ENCODE measurements at places on chromosomes 12 and 14.

DNA sequence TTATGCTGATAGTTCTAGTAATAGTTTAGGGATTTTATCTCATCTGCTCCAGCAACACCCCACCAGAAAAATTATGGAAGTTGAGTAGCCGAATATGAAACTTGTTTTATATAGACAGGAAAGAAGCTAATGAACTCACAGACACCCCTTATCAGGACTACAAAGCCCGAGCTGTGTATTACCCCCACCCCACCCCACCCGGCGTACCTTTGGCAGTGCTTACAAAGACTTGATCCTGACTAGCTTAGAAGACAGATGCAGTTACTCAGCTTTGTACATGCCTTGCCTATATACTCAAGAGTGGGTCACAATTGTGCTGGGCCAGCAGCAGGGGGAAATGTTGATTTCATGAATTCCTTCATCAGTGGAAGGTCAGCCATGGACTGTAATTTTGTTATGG is 22.4 kb downstream of the PROX2 start:
- no peak for DNase-seq

GRCh38 chr12:18323159-18323558 is 61.8 kb downstream of the PIK3C2G start:
- DNase-seq = no peak

- no peak for DNase-seq
Measured at GRCh38 chr14:38929416-38929815, 173.6 kb downstream of the SEC23A start.

- DNase-seq = no peak
Measured at GRCh38 chr12:123614110-123614509, 12.2 kb downstream of the DDX55 start.

DNA sequence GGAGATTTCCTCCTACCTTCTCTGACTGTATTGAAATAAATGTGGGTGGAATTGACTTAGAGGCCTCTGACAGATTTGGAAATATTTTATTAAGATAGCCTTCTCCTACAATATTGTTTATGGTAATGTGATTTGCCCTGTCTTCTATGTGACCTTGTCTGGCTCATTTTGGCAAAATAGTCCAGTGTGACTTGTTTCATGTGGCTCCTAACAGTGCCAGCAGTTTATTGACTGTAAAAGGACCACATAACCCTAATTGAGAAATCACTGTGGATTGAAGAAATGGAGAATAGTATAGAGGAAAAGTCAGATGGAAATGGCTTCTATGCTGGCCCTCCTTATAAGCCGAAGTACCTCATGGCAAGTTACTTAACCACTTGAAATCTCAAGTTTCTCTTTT is 170.9 kb upstream of the PTPRQ start:
- DNase-seq = no peak

GRCh38 chr14:50272498-50272897 is 39.5 kb downstream of the L2HGDH start:
- no peak for DNase-seq

GRCh38 chr12:47776471-47777143 is 3.6 kb downstream of the SLC48A1 start:
- DNase-seq = no peak

- peak; percentile 50 for DNase-seq
Measured at GRCh38 chr12:52687497-52688385, 7.5 kb upstream of the KRT1 start.

GRCh38 chr14:91332171-91332985 is 85.2 kb downstream of the CCDC88C start:
- DNase-seq = no peak

GRCh38 chr12:28110329-28110728 is 79.9 kb upstream of the CCDC91 start:
- DNase-seq = no peak

GRCh38 chr14:22898302-22899090 is 15.5 kb downstream of the REM2 start:
- peak; percentile 70 for DNase-seq
